Activated CD4-positive, alpha-beta T cell treated with anti-CD3 and anti-CD28 coated beads for 36 hours (primary cell): ENCODE measurements at places on chromosomes 6 and 20.

GRCh38 chr20:36479938-36480337, 61.4 kb upstream of the MYL9 start:
- no peak for DNase-seq
- H3K36me3 ChIP-seq: no peaks in the 10 kb centered on the region
- no peak overlapping the region for H3K27ac ChIP-seq
- H3K4me3 ChIP-seq: no peak overlapping the region

GRCh38 chr6:169556758-169557548, 144.9 kb downstream of the WDR27 start:
- H3K4me1 ChIP-seq: peaks cover 13% of the 10 kb centered on the region
- DNase-seq: peak; percentile 72
- peak overlapping the region; percentile 7 for H3K4me3 ChIP-seq
- no peak overlapping the region for H3K27ac ChIP-seq

DNA sequence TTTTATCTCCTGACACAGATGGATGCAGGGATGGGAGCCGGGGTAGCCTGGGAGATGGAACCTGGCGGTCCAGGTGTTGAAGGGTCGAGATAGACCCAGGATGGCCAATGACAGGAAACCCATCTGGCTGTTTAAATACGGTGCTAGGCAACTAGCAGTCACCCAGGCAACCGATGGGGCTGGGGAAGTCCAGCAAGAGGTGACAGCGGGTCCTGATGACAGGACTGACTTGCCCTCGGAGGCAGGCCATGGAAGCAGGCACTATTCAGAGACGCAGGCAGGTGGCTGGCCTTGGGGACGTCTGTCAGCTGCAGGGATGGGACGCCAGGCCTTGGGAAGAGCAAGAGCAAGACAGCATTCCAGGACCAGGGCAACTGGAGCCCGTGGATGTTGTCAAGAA, 135.4 kb upstream of the RALGAPA2 start:
- no peaks in the 10 kb centered on the region for H3K36me3 ChIP-seq
- H3K4me1 ChIP-seq: no peaks in the 10 kb centered on the region
- no peak overlapping the region for H3K27ac ChIP-seq
- H3K4me3 ChIP-seq: no peak overlapping the region
- H3K27me3 ChIP-seq: peaks cover 5% of the 10 kb centered on the region

DNA sequence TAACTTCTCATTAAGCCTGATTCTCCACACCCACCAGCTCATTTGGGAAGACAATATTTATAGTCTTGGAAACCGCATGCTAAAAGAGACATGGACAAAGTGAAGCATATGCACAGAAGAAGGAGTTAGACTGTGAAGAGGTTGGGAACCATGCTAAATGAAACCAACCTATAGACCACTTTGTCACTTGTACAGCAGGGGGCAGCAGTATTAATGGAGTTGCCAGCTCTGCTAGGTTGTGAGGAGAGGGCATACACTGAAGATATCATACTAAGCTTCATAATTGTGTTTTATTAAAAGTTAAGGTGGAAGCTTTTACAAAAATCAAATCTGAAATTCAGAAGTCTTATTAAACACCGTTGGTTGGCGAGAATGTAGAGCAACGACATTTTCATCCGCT, 38.3 kb upstream of the HMGCLL1 start:
- DNase-seq: peak; percentile 18
- H3K36me3 ChIP-seq: no peaks in the 10 kb centered on the region
- no peaks in the 10 kb centered on the region for H3K27me3 ChIP-seq

DNA sequence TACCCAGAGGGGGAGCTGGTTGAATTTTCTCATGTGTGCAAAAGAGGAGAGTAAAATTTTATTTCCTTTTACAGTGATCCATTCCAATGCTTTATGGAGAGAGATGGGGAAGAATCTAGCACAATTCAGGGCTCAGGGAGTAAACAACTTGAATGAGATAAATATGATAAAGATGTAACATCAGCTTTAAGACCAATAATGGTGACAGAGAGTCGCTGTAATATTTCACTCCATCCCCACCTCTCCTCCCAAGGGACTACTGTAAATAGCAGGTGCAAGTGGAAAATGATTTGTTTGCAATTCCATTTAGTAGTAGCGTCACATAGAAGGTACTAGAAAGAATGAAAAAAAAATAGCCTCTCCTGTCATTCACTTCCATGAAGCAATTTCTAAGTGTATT, 4.8 kb downstream of the CRISP3 start:
- no peaks in the 10 kb centered on the region for H3K4me1 ChIP-seq
- no peaks in the 10 kb centered on the region for H3K27me3 ChIP-seq
- no peak overlapping the region for H3K4me3 ChIP-seq
- no peak overlapping the region for H3K27ac ChIP-seq
- DNase-seq: no peak

GRCh38 chr6:3147914-3148757, 9.2 kb downstream of the TUBB2A start:
- no peaks in the 10 kb centered on the region for H3K27me3 ChIP-seq
- H3K4me3 ChIP-seq: no peak overlapping the region
- no peaks in the 10 kb centered on the region for H3K4me1 ChIP-seq
- DNase-seq: no peak
- H3K36me3 ChIP-seq: peaks cover 13% of the 10 kb centered on the region

DNA sequence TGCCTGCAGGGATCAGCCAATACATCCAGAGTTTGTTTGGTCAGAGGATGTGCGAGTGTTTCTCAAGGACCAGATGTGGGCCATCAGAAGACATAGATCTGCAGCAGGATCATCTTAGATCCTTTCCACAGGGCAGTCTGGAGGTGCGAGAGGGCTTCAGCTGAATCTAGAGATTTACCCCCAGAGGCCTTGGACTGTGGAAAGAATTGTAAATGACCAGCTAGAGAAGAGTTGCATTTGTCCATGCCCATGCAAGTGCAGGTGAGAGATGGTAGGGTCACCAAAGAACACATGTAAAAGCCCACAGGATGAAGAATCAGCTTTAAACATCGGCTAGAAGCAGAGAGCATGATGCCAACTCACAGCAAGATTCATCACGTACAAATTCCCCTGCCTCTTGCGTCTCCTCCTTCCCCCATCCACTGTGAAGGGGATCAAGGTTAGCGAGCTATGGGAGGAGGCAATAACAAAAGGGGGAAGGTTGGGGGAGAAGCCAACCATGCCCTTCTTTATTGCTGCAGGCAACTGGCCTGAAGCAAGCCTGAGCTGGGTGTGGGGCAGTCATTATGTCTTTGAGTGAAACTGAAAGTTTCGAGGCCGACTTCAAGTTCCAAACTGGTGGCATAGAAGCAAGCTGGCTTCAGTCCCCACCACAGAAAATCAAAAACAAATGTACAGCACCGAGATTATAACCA, 83.5 kb downstream of the SCML4 start:
- H3K4me3 ChIP-seq: peak overlapping the region; percentile 64
- no peaks in the 10 kb centered on the region for H3K27me3 ChIP-seq
- H3K27ac ChIP-seq: peak overlapping the region; percentile 92
- peaks cover 68% of the 10 kb centered on the region for H3K4me1 ChIP-seq

GRCh38 chr20:822651-823573, 10.6 kb upstream of the FAM110A start:
- no peaks in the 10 kb centered on the region for H3K27me3 ChIP-seq
- H3K4me3 ChIP-seq: no peak overlapping the region
- no peaks in the 10 kb centered on the region for H3K4me1 ChIP-seq
- no peak for DNase-seq
- H3K27ac ChIP-seq: peak overlapping the region; percentile 6

DNA sequence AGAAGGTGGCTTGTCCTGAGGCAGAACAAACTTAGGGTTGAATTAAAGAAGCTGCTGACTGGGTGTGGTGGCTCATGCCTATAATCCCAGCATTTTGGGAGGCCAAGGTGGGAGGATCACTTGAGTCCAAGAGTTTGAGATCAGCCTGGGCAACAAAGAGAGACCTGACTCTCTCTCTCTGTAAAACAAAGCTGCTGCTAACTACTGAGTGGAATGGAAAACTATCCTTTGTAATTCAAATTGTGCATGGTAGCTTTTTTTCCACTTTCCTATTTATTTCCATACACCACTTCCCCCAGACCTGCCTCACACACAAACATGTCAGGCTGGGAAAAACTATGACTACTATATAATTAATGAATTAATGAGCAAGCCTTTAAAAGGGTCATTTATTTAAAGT, 437.1 kb downstream of the CDC5L start:
- no peak for DNase-seq
- H3K36me3 ChIP-seq: peaks cover 12% of the 10 kb centered on the region
- H3K4me3 ChIP-seq: no peak overlapping the region
- H3K27me3 ChIP-seq: no peaks in the 10 kb centered on the region
- H3K4me1 ChIP-seq: peaks cover 10% of the 10 kb centered on the region

- H3K27me3 ChIP-seq: no peaks in the 10 kb centered on the region
- H3K4me3 ChIP-seq: no peak overlapping the region
- no peak overlapping the region for H3K27ac ChIP-seq
- H3K36me3 ChIP-seq: no peaks in the 10 kb centered on the region
- H3K4me1 ChIP-seq: no peaks in the 10 kb centered on the region
- DNase-seq: no peak
Measured at GRCh38 chr6:115613488-115613887, 447.2 kb downstream of the FRK start.

- H3K4me1 ChIP-seq: peaks cover 11% of the 10 kb centered on the region
- no peaks in the 10 kb centered on the region for H3K27me3 ChIP-seq
- no peak for DNase-seq
- no peak overlapping the region for H3K4me3 ChIP-seq
Measured at GRCh38 chr20:23880417-23880816, 869 bp upstream of the CST5 start.

DNA sequence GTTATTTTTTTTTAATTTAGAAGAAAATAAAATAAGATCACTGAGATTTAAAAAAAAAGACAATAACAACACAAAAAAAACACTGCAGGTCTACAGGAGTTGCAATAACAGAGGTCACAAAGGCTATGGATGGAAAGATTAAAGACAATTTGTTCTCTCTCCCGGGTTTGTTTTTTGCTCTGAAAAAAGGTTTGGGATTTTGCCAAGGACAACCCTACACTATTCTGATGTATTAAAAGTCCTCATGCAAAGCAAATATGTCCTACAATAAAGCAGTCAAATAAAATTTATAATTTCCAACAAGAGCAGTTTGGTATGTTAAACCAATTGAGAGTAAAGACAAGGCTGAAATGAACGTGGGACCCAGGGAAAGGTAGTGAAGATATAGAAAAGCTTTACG, 55.6 kb downstream of the PTPRK start:
- no peak overlapping the region for H3K27ac ChIP-seq
- no peaks in the 10 kb centered on the region for H3K36me3 ChIP-seq
- no peak overlapping the region for H3K4me3 ChIP-seq
- no peak for DNase-seq
- H3K4me1 ChIP-seq: no peaks in the 10 kb centered on the region

DNA sequence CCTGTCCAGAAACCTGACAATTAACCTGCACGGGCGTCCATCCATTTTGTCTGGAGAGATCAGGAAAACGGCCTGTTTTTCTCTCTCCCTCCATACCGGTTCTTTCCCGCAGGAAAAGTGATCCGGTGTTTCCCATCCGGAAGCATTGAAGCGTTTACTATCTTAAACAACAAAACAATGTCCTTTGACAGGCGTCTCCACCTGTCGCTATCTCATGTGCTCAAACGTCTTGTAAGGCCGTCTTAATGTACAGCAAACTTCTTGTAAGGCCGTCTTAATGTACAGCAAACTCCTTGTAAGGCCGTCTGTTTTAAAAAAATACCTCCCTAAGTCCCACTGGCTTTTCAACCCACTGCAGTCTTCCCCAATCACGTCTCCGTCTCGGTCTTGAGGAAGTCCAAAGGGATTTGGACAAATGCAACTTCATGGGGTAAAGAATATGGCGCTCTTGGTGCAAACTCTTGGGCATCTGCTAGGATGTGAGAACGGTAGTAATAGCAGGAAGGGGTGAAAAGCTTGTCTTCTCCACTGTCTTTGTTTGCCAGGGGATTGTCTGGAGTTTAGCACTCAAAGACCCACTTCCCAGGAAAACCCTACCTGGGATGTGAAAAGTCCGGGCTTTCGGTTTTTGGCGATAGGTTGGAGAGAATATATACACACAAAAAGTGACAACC, 29.9 kb upstream of the TRIM27 start:
- H3K36me3 ChIP-seq: no peaks in the 10 kb centered on the region
- H3K4me1 ChIP-seq: peaks cover 14% of the 10 kb centered on the region
- peaks cover 4% of the 10 kb centered on the region for H3K27me3 ChIP-seq
- H3K27ac ChIP-seq: peak overlapping the region; percentile 52
- H3K4me3 ChIP-seq: peak overlapping the region; percentile 81

GRCh38 chr6:20433321-20433720, 31.6 kb downstream of the E2F3 start:
- no peaks in the 10 kb centered on the region for H3K27me3 ChIP-seq
- H3K27ac ChIP-seq: no peak overlapping the region
- DNase-seq: no peak
- no peak overlapping the region for H3K4me3 ChIP-seq
- H3K36me3 ChIP-seq: peaks cover 59% of the 10 kb centered on the region

DNA sequence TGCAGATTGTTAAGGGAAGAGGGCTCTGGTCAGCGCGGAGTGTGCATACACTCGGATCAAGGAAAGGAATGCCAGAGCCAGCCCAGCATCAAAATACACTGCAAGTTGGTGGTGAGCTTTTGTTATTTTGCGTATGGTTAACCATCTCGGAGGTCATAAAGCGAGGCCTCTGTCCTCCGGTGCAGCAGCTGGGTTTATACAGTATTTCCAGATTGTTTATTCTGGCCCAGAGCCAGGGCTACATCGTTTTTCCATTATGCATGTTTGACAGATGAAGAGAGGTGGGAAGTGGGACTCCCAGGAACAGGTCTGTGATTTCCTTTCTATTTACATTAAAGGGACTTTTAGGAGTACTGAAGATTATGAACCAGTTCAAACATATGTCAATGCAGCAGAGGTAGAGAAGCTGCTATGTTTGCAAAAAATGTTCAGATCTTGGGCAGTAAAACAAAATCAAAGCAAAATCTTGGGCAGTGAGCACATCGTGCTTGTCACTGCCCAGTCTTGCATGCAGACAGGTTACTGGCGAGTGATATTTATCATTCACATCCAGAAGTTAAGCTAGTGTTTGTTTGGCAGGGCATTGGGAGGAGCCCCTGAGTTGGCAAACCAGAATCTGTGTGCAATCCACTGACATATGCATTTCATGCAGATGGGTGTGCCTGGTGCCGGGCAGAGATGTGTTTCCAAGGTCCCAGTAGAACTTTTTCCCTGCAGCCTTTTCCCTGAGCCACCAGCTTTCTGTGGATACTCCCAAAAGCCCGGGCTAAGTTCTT, 256.3 kb upstream of the TAB2 start:
- H3K4me3 ChIP-seq: peak overlapping the region; percentile 62
- no peaks in the 10 kb centered on the region for H3K27me3 ChIP-seq
- no peak for DNase-seq
- H3K36me3 ChIP-seq: peaks cover 2% of the 10 kb centered on the region
- H3K4me1 ChIP-seq: peaks cover 52% of the 10 kb centered on the region
- H3K27ac ChIP-seq: peak overlapping the region; percentile 79

- peaks cover 43% of the 10 kb centered on the region for H3K27me3 ChIP-seq
- no peak overlapping the region for H3K4me3 ChIP-seq
- H3K36me3 ChIP-seq: no peaks in the 10 kb centered on the region
- H3K4me1 ChIP-seq: peaks cover 11% of the 10 kb centered on the region
- no peak overlapping the region for H3K27ac ChIP-seq
Measured at GRCh38 chr20:2693286-2694007, 867 bp downstream of the EBF4 start.

DNA sequence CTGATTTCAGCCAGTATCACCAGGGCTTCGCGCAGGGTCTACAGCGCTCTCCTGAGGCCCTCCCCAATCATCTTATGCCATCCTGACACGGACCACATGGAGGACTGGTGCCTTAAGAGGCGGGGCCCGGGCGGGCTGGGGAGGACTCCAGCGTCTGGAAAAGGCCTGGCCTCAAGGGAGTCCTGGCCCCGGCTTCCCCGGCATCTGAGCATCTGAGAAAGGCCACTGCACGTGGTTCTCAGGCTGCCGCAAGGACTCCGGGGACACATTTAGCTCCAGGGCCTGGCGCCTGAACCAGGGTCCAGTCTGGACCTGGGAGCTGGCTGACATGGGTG, 21.4 kb downstream of the BHLHE23 start:
- H3K4me1 ChIP-seq: peaks cover 6% of the 10 kb centered on the region
- H3K4me3 ChIP-seq: no peak overlapping the region
